ENCODE measurements at places on chromosomes 5 and 9.
A peak's percentile ranks its signal among the peaks of the same experiment; 100 is the strongest.

DNA sequence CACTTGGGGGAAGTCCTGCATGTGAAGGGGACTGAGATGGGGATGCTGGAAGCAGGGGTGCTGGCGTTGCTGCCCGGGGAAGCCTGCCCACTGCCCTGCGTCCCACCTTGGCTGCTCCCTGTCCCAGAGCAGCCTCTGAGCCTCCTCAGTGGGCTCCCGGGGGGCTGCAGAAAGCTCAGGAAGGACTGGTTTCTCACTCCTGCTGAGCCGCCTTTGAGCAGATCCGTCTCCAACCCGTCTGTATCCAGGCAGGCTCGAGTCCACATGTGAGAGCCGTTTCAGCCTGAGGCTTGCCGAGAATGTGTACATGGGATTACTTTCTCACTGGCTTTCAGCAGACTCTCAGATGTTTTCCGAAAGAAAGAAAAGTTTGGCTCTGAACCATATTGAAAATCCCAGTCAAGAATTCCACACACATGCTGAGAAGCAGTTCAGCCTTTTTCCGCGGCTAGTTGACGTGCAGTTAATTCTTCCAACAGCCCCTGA, 95.3 kb upstream of the COL5A1 start:
- no peak for DNase-seq

GRCh38 chr9:93662952-93663572, 86.7 kb downstream of the PHF2 start:
- no peak for DNase-seq

GRCh38 chr9:89896806-89897340, 292.1 kb downstream of the GADD45G start:
- DNase-seq = no peak

DNA sequence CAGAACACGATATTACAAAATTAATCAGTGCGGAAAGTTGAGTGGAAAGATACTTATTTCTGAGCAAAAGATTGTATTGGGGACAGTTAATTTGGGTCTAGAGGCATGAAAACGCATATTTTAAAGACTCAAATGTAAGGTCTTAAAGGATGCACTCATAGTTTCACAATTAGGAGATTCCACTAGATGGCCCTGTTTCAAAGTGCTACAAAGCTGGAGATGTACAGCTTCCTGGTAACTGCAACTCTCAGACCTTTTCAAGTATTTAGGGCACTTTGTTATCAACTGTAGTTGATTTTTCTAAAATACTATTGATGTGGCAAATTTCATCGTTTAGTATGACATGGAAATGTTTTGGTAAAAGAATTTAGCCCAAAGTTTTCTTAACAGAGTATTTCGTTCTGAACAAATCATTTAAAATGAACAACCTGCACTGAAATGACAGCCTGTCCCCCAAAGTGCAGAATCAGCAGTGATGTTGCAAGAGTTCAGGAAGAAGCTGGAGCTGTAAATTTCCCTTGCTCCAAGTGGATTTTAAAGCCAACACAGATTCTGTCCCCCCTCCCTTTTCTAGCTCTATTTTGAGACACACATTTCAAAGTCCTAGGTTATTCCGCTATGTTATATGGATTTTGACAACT, 16.2 kb upstream of the NDUFB6 start:
- DNase-seq = peak; percentile 35

- no peak for DNase-seq
Observed at GRCh38 chr5:90365328-90365727, 44.2 kb downstream of the CETN3 start.

GRCh38 chr5:34657274-34657921, 1.3 kb downstream of the RAI14 start:
- peak; percentile 37 for DNase-seq

DNA sequence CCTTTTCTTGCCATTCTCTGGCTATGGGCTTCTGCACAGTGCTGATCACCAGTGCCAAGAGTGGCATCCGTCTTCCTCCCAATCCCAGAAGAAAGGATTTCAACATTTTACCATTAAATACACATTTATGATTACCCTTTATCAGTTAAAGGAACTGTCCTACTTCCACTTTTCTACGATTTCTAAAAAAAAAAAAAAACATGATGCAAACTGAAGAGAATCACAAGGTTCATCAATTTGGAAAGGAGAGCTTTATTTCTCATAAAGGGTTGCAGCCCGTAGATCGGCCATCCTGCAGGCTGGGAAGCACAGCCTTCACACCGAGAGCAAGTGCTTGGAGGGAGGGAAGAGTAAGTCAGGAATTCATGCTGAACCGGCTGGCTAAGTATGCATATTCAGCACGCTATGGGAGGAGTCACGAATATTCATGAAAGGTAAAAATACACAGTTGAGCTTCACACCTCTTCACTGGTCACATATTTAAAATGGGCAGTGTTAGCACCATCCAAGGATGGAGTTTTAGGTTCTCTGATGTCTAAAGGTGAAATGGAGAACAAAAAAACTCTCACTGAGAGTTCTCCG, 52.5 kb upstream of the SEMA4D start:
- DNase-seq = no peak

DNA sequence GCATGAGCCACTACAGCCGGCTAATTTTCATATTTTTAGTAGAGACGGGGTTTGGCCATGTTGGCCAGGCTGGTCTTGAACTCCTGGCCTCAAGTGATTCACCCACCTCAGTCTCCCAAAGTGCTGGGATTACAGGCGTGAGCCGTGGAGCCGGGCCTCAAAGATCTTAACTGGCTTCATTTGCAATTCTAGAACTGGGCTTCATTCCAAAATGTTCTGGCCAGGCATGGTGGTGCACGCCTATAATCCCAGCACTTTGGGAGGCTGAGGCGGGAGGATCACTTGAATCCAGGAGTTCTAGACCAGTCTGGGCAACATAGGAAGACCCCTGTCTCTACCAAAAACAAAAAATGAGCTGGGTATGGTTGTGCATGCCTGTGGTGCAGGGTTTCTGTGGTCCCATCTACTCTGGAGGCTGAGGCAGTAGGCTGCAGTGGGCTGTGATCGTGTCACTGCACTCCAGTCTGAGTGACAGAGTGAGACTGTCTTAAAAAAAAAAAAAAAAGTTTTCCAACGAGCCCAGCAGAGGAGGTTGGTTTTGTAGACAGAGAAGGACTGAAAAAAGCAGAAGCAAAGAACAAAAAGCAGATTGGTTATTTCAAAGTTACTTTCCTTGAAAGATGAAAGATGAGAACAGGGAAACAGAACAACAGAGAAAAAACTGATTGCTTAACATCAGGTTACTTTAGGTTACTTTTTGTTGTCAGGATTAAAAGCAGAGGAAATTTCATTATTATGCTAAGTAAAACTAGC, 78.2 kb downstream of the ANKRD55 start:
- no peak for DNase-seq

DNA sequence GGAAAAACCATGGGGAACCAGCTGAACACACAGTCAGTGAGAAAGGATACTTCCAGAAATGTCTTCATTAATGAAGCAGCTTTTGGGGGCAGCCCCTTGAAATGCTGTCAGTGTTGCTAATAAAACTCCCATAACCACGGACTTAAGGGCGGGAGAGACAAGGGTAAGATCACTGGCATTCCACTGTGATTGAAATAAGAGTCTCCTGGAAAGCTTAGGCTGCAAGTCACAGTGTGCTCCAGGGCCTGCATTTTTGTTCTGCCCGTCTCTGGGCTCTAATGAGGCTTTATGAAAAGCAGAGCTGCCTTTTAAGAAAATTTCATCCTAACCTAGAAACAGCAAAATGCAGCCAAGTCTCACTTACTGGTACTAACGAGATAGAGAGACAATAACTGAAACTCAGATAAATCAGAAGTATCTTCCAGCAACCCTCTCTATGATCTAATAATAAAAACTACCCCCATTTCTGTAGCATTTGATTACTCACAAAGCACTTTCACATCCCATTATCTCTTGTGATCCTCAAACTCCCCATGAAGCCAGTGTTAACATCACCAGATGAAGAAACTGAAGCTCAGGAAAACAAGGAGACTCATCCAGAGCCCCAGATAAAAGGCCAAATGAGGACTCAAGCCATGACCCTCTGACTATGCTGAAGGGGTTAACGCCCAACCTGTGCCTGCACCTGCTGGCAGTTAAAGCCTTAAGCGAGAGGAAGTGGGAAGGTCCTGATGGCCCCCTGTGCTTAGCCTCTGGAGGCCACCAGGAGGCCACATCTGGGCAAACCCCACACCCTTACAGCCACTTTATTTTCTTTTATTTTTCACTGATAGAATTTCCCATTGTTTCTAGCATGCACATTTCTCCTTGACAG, 37.5 kb downstream of the SPOCK1 start:
- DNase-seq = no peak

GRCh38 chr5:61048534-61048933, 103.5 kb downstream of the NDUFAF2 start:
- no peak for DNase-seq

DNA sequence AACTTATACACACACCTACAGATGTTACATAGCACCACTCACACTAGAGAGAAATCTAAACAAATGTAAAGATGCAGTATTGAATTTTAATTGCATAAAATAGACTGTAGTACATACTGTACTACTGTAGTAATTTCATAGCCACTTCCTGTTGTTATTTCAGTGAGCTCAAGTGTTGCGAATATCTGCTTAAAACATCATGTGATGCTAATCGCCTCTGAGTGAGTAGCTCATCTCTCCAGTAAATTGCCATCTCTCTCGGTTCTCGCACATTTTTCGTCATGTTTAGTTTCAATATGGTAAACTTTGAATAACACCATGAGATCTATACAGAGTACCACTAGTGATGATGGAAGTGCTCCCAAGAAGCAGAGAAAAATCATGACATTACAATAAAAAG, 22.0 kb upstream of the ARHGEF28 start:
- DNase-seq = no peak

GRCh38 chr5:15183520-15183919, 311.9 kb upstream of the ANKH start:
- DNase-seq = no peak

DNA sequence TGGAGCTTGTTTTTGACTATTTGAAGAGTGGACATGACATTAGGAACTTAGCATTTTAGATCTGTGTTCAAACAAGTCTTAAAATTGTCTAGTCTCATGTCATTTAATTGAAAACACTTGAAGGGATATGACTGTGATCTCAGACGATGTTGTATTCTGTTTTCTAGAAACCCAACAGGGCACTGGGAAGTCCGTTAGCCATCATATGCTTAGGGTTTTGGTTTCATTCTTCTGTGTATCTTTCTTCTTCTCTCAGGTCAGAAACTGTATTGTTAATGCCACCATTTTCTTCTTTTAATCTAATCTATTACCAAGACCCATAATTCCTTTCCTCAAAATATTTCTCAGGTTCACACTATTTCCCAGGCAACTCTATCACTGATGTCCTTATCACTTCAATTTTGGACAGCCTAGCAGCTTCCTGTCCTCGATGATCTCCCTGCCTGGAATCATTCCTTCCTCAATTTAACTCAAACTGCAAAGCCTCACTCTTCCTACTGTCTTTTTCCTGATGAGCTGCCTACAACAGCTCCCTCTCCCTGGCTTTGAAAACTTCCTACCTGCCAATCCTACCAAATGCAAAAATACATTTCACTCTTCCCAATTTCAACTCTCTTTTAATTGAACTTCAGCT, 77.7 kb downstream of the MEF2C start:
- no peak for DNase-seq

DNA sequence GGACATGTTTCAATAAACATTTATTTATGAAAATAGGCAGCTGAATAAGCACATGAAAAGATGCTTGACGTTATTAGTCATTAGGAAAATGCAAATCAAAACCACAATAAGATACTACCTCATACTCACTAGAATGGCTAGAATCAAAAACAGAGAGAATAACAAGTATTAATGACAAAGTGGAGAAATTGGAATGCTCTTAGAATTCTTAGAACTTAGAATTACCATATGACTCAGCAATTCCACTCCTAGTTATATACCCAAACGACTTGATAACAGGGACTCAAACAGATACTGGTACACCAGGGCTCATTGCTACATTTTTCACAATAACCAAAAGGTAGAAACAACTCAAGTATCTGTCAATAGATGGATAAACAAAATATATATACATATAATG, 15.1 kb upstream of the TRIM36 start:
- no peak for DNase-seq

- DNase-seq = no peak
Observed at GRCh38 chr5:76490960-76491359, 87.9 kb downstream of the IQGAP2 start.

- no peak for DNase-seq
Observed at GRCh38 chr5:113343343-113343742, 91.4 kb downstream of the TSSK1B start.

- no peak for DNase-seq
Observed at GRCh38 chr9:33349743-33350142, 52.6 kb downstream of the AQP7 start.

DNA sequence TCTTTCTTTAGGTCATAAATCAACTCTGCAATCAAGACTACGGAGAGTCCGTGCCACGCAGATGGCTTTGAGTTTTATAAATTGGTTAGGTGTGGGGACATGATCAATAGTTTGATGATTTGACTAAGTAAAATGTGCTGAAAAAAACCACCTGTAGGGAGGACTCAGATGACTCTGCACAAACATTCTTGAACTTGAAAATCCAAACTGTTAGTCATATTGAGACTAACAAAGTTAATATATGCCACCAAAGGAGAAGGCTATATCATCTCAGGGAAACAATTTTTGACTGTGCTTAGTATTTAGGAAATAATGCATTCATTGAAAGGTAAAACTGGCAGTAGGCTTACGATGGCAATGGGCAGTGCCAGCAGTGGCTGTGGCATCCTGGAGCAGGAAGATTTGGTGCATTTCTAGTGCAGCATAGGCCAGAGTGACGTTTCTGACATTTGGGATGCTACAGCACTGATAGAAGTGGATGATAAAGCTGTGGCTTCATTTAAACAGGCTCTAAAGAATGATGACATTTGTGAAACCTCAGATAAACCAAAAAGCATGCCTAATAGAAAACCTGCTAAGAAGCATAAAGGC, 291.1 kb downstream of the MLLT3 start:
- no peak for DNase-seq

DNA sequence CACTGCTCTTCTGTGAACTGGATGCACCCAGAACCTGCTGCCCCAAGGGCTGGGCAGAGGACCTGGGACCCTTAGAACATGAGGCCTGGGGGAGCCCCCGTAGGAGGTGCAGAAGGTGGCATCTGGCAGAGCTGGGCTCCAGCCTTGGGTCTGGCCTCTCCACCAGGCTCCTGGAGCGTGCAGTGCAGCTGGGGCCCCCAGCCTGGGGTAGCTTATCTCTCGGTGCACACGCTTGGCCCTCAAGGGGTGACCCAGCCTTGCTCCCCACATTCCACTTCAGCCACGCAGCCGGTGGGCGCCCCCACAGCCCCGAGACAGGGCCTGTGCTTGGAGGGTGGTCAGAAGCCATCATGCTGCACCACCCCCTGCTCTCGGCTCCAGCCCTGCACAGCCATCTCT, 5.6 kb upstream of the NR5A1 start:
- DNase-seq = no peak

DNA sequence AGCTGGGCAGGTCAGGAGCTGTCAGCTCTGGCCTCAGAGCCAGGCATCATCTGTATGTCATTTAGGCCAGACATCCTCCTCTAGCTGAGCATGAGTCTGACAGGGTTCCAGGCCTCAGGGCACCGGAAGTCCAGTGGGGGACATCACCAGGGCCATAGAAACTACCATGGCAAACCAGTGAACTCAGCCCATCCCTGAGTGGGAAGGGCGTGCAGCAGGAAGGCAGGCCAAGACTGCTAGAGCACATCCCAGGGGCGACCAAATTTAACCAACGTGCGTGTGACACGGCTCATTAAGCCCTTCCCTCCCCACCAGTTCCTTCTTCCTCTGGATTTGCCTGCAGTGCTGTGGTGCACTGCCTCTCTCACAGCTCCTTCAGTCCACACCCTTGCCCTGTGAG, 75.9 kb downstream of the COL27A1 start:
- DNase-seq = no peak

- no peak for DNase-seq
Observed at GRCh38 chr9:19445452-19445851, 36.6 kb downstream of the ACER2 start.

GRCh38 chr9:136618580-136619547, 43.9 kb upstream of the EGFL7 start:
- DNase-seq = no peak
